T-helper 2 cell (primary cell): ENCODE measurements at places on chromosomes 7 and 10.

DNA sequence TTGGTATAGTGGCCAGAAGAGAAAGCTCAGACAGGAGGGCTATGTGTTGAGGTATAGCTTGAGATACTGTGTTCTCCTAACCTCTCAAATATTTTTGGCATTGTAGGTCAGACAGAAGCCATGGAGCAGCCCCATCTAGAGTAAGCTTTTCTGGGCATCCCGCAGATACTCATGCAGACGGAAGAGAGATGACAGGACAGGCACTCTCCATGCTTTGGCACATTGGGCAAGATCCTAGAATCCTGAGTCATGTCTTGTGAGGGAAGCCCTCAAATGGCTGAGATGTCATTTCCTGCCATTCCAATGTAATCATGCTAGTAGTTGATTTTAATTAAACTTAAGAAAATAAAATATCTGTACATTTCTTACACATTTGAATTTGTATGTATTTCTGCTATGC, 16.8 kb upstream of the KIF20B start:
- no peak for DNase-seq

DNA sequence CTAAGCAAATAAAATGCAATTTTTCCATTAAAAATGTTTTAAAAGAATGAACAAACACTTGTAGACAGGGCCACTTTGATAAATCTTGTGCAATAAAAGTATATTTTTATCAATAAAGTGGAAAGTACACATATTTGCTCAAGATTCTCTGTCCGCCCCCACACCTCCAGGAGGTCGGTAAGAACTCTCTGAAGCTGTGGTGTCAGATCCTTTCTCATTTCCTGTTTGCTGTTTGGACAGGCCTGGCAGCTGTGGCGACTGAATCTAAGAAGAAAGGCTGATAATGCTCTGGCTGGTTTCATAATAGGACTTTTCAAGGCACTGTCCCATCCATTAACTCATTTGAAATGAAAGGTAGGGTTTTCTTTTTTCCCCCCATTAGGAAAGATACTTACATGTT, 15.3 kb upstream of the ASB4 start:
- DNase-seq, result no peak

GRCh38 chr10:124347956-124348355, 70.8 kb downstream of the OAT start:
- no peak for DNase-seq

- DNase-seq, result no peak
These were observed 197.1 kb downstream of the SUGCT start for GRCh38 chr7:40331915-40332314.

GRCh38 chr7:116101704-116102103, 71.1 kb upstream of the TFEC start:
- DNase-seq, result no peak

DNA sequence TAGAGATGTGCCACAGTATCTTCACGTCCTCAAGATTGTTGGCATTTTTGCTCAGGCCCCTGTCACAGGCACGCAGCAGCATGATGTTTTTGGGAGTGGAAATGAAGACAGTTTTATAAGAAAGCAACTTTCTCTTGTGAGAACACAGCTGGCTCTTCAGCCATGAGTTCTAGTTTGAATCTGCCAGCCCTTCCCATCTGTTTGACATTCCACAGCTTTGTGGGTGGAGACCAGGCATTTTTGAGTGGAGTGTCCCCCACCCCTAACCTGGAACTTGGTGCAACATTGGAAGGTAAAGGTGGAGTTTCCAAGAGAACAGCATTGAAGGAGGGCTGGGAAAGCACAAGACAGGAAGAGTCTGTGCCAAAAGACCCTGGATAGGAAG, 253.1 kb upstream of the IGFBP3 start:
- DNase-seq, result no peak

DNA sequence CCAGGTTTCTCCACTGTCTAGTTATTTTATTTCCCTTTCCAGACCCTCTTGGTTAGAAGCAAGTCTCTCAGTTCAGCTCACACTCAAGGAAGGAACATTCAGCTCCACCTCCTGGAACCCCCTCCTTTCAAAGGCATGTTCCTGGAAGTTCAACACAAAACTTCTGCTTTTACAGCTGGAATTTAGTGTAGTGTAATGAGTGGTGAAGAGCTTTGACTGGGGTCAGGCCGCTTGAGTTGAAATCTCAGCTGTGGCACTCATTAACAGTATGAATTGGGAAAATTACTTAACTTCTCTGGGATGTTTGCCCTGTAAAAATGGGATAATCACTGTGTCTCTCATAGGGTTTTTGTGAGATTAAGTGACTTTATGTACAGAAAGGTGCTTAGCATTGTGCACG, 91.7 kb downstream of the TMEM178B start:
- DNase-seq, result no peak

DNA sequence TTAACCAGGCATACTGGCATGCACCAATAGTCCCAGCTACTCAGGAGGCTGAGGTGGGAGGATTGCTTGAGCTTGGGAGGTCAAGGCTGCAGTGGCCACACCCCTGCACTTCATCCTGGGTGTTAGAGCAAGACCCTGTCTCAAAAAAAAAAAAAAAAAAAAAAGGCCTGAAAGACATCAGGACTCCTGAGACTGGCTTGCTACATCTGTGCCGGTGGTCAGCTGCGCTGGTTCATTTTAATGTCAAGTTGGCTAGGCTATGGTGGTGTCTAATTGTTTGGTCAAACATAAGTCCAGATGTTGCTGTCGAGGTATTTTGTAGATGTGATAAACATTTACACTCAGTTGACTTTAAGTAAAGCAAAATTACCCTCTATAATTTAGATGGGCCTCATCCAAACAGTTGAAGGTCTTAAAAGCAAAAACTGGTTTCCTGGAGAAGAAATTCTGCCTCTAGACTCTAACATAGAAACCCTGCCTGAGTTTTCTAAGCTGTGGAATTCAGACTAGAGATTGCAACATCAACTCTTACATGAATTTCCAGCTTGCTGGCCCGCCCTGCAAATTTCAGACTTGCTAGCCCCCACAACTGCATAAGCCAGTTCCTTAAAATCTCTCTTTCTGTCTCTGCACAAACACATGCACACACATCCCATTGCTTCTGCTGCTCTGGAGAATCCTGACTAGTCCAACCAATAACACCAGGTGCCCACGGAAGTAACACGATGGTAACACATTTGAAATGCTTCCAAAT, 18.2 kb downstream of the MYOF start:
- DNase-seq, result no peak

GRCh38 chr7:35390146-35390545, 136.2 kb upstream of the TBX20 start:
- no peak for DNase-seq

DNA sequence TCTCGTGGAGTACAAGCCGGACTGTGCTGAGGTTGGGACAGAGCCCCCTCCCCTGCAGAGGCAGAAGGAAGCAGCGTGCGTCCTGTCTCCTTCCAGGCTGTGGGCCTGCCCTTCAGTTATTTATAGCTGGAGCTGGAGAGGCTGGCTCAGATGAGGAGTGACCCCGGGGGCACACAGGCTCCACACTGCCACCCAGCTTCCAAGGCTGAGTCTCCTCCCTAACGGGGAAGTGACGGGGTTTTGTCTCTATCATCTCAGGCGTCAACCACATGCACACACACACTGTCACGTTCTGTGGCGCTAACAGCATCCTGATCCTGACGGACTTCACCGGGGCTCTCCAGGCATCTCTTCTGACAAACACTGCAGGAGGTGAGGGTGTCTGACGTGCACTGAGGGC, 25.4 kb downstream of the AMZ1 start:
- DNase-seq, result no peak

GRCh38 chr7:27961255-27961654, 219.3 kb downstream of the JAZF1 start:
- DNase-seq, result no peak

- DNase-seq, result no peak
These were observed 523.9 kb downstream of the SUGCT start for GRCh38 chr7:40658729-40659128.

- DNase-seq, result peak; percentile 12
These were observed 61.0 kb upstream of the NFE2L3 start for GRCh38 chr7:26090927-26091519.

- no peak for DNase-seq
These were observed 26.0 kb downstream of the CRHR2 start for GRCh38 chr7:30656006-30656957.

- no peak for DNase-seq
These were observed 34.3 kb downstream of the ABLIM1 start for GRCh38 chr10:114623661-114624294.

DNA sequence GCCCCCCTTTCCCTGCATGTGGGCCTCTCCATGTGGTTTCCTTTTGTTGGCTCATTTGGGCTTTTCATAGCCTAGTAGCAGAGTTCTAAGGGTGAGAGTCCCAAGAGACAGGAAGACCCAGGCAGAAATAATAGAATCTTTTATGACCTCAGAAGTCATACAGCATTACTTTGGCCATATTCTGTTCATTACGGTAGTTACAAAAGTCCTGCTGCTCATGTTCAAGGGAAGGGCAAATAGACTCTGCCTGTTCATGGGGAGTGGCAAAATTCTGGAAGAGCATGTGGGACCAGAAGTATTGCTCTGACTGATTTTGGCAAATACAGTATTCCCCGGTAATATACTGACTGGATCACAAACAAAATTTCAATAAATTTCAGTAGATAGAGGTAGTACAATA, 910.3 kb downstream of the LRMDA start:
- no peak for DNase-seq

GRCh38 chr7:134888141-134888740, 98.1 kb upstream of the AGBL3 start:
- DNase-seq, result no peak

DNA sequence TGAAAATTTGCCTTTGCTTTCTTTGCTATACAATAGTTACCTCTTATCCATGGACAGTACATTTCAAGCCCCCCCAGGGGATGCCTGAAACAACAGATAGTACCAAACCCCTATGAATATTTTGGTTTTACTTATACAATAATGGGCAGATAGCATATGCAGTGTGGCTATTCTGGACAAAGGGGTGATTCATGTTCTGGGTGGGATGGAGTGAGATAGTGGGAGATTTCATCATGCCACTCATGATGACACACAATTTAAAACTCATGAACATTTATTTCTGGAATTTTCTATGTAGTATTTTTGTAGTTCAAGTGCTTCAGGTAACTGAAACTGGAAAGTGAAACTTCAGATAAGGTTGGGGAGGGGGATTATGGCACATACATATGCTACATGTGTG, 12.0 kb downstream of the STARD3NL start:
- no peak for DNase-seq

DNA sequence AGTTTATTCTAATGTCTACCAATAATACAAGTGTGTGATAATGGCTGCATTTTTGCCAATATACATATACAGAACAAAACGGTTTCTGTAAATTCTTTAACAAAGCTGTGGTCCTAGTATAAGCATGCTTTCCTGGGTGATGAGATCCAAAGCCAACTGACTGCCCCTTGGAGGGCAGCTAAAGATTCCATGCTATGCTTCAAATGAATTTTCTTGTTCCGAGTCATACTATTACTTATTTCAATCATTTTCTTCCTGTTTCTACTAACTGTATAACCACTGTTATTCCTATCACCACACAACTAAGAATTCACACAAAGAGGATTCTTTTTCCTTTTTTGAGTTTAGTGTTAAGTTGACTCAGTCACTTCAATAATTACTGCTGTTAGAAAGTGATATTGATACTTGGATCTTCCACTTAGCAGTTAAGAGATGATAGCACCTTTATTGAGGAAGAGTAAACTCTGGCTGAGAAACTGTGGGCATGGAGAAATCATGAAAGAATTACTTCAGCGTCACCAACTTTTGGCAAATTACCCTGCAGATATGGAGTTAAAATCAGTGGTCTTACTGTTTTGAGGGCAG, 197.5 kb downstream of the ARL4A start:
- no peak for DNase-seq

DNA sequence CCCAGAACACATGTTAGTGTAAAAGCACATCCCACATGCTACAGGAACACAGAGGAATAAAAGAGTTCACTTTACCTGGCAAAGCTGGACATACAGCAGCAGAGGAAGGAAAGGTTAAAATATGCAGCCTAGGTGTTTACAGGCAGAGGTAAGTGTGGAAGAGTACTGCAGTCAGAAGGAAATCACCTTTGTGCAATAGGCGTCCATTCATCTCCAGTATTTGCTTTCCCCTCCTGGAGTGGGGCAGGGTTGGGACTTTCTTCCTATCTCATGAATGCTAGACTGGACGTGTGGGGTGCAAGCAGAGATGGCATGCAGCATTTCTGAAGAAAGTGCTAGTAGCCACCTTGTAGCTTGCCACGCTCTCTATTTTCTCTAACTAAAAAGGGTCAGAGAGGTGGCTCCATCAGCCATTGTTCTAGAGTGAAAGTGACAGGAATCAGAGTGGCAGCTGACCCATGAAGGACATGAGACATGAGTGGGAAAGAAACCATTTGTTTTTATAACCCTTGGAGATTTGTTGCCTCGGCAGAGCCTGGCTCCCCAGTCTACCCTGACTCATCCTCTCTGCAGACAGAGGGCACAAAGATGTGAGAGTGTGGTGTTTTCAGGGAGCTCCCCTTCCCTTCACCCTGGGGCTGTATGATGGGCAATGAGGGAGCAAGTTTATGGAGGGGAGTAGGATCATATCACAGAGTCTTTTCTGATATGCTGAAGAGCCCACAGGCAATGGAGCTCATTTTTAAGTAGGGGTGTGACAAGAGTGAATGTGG, 101.2 kb upstream of the SEC61G start:
- no peak for DNase-seq

DNA sequence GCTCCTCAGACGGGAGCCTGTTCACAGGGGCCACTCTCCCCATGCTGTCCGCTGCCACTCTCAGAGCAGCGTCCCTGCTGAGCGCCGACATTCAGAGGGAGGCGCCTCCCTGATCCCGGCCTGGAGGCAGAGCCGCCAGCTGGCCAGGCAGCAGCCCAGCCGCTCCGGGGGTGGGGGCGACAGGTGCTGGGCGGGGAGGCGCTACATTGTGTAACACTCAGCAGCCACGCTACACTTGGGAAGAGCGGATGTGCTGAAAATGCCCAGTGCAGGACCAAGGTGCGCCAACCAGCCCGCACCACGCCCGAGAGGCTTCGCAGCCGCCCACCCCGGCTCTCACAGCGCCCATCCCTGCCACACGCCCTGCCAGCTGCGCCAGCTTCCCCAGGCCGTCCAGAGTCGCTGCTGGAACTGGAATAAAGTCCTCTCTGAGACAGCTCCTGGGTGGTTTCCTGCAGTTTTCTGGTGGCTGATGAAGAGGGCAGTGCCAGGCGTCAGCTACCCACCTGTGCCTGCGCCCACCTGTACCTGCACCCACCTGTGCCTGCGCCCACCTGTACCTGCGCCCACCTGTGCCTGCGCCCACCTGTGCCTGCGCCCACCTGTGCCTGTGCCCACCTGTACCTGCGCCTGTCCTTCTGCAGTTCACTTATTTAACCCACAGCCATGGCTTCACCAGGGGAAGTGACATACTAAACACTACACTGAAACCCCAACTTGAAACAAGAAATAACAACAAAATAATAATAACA, 25.7 kb downstream of the STK32C start:
- DNase-seq, result no peak

- no peak for DNase-seq
These were observed 81.5 kb downstream of the CCNY start for GRCh38 chr10:35417795-35418194.

GRCh38 chr7:115417662-115418061, 495.8 kb downstream of the MDFIC start:
- DNase-seq, result no peak
